T-helper 2 cell (primary cell): ENCODE measurements at places on chromosomes 3 and 15.

GRCh38 chr3:107430996-107431245 is 53.7 kb downstream of the CCDC54 start:
- no peak for DNase-seq

GRCh38 chr3:130537673-130538304 is 20.8 kb downstream of the COL6A6 start:
- DNase-seq = no peak

DNA sequence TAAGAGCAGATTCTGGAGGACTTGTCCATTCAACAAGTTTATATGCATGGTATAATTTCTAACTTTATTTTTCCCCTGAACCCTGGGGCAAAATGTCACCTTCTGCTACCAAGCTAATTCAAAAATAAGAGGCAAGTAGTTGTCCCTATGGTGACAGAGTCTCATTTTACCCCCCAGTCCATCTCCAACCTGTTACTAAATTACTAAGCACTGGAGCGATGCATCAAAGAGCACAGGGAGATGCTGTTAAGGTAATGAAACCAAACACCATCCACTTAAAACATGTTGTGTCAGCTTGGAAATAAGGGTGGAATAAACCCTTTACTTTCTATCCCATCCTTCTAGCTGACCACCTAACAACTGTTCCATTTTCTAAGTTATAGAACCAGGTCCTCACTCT is 417.4 kb upstream of the ATP11B start:
- DNase-seq = no peak

- no peak for DNase-seq
Measured at GRCh38 chr3:184505076-184505878, 56.3 kb upstream of the EPHB3 start.

DNA sequence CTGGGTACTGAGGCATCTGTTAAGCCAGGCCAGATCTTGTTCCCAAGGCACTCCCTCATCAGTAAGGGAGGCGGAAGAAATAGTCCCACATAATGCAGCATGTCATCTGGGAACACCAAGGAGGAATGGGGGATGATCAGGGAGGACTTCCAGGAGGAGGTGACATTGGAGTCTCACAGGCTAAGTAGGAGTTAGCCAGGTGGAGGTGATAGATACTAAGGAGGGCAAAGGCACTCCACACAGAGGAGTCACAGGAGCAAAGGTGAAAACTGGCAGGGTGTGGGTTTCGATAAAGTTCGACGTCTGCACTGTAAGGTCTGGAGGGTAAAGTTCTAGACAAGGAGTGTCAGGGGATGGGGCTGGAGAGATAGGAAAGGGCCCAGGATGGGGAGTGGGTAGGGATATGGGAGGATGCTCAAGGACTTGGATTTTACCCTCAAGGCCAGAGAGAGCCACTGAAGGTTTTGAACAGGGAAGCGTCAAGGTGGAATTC is 6.3 kb downstream of the SLC28A1 start:
- DNase-seq = no peak

DNA sequence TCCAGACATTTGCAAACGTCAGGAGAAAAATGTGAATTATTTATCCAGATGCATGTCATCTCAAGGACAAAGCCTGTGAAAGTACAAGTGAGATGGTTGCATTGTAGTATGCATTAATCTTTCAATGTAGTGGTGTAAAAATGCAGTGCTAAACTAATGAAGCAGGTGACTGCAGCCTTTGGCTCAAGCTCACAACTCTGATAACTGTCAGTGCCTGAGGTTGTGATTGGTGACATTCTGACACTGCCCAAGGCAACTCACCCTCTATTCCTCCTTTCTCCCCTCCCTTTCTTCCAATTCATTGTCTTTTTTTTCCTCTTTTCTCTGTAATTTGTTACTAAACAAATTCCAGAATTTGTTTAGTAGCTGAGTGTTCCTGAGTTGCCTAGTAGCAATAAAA is 20.0 kb upstream of the TMOD3 start:
- no peak for DNase-seq

DNA sequence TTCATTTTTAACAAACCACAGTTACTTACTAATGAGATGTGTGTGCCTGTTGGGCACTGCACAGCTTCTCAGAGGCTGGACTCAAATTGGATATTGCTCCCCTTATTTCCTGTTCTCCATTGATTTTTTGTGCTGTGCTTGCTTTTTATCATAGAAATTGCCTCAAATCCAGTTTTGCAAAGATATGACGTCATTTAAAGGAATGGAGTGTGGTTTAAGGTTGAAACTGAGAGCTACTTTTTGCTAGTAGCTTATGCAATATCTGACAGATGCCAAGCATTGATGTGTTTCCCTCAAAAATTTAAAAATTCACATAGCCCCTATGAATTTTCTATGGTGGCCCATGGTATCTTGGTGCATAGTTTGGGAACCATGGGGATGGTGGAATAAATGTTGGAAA is 67.7 kb upstream of the ROPN1 start:
- DNase-seq = no peak

DNA sequence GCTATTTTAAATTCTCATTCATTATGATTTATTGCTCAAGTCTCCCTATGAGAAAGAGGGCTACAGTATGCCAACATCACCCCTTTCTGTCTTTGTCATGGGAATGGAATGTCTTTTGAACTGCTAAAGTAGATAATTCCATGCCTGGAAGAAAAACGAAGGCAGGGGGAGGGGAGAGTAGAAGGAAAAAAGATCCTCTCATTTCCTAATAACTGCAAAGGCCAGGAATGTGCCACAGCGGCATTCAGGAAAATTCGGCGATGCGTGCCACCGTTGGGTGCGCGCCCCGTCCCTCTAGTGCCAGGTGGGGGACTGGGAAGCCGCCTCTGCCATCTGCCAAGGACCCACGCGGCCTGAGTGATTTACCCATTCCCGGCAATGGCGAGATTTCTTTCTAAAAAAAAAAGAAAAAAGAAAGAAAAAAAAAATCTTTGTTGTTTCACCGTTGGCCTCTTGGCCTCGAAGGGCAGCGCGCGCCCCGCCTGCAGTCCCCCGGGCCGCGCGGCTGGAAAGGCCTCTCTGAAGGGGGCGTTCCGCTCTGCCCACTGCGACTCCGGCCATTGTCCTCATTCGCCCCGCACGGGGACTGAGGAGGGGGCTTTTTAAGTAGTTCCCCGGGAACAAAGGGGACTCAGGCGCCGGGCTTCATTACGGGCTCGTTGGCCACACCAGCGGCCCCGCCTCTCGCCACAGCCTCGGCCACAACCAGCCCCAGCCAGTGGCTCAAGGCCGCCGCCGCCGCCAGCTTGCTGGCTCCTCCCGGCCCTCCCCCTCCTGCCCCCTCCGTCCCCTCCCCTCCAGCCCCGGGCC is 54.5 kb downstream of the CPN2 start:
- DNase-seq = no peak

- no peak for DNase-seq
Measured at GRCh38 chr3:120678984-120679383, 3.1 kb downstream of the HGD start.

- no peak for DNase-seq
Measured at GRCh38 chr3:114179575-114179974, 723 bp upstream of the DRD3 start.
